ENCODE measurements at places on chromosomes 7 and 10.

DNA sequence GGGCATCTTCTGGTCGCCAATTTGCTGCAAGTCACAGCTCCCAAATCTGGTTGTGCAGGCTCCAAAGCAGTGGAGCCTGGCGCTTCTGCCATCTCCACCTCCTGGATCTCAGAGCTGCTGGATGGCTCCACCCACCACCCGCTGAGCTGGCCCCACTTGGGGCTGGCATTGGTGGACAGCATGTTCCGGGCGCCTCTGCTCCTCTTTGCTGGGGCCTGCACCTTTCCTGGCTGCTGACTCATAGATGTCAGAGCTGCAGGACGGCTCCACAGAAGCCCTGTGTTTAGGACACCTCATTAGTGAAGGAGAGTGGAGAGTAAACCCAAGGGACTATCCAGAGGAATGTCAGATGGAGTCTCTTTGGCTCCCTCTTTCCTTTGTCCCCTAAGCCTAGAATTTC, 27.4 kb downstream of the MAPK8 start:
- no peak for DNase-seq

DNA sequence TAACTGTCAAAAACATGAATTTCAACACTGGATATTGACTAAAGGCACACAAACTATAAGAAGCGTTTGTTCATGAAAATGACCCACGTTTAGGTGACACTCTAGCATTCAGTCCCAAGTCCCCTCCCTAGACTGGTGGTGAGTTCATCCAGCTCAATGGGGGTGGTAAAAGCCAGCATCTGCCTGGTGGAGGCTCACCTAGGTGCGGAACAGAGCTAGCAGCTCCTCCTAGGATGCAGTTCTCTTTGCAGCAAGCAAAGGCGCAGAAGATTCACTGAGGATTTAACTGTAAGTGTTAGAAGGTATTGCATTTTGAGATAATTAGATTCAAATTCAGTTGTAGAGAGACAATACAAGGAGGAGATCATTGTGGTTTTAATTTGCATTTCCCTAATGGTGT, 87.6 kb downstream of the VSTM2A start:
- DNase-seq = no peak

DNA sequence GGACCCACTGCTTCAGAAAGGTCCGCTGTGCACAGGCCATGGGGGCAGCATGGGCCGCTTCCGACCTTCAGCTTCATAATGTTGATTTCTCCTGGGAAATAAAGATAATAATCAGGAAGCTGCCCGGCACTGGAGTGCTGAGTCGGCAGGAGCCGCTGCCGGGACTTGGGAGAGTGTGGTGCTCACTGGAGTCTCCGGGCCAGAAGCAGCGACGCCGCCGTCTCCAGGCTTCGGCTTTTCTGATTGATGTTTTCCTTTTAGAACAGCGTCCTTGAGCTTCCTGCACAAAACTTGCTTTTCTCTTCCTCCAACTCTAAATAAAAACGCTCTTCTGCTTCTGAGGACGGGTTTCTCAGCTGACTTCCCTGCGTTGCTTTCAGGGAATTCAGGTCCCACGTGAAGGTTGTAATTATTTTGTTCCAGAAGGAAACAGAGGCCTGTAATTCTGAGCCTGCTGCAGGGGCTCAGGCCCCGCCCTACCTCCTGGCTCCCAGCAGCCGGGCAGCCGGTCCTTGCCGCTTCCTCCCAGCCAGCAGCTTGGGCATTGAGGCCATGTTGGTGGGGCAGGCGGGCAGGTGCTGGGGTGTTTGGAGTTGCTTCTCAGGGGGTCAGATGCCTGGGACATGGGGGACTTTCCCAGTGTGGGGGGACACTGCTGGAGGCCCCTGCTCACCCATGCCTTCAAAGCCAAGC, 14.7 kb downstream of the PWWP2B start:
- DNase-seq = no peak

DNA sequence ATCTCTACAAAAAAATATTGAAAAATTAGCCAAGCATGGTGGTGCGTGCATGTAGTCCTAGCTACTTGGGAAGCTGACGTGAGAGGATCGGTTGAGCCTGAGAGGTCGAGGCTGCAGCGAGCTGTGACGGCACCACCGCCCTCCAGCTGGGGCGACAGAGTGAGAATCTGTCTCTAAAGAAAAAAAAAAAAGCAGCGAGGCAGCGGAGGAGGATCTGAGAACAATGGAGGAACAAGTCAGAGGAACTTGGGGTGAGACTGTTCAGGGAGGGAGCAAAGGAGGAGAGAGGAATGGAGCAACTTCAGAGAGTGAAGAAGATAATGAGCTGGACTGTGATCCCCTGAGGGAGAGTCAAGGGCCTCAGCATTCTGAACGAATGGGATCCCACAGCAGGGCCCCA, 85.4 kb downstream of the MKX start:
- DNase-seq = no peak

DNA sequence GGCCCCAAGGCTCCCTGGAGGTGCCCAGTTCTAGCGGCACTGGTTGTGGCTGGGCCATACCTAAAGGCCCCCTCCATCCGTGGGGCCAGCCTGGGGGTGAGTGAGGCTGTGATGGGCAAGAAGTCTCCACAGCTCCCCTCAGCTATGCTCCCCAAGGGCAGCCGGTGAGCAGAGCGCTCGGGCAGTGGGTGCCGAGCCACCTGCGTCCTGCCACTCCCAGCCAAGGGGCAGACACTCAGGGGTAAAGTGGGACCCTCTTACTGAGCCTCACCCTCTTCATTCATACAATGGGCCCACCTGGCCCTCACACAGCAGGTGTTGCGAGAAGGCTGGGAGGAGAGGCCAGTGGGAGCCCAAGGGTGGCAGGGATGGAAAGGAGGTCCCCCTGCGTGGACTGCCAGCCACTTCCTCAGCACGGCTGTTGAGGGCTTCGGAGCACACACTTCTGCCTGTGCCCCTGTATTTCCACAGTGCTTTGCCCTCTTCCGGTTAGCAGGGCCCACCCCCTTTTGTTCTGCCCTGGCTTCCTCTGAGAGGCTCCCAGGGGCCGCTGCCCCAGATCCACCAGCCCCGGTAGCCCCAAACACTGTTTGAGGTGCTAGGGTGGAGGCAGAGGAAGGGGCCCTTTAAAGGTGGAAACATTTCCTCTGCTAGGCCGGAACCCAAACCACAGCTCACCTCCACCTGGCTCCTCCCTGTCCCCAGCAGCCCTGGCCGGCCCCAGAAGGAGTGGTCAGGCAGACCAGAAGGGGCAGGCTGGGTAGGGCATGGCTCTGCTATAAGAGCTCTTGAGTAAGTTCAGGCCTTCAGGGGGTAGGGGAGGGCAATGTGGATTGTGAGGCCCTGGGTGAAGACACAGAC, 16.4 kb upstream of the C10orf105 start:
- DNase-seq = peak; percentile 36

- no peak for DNase-seq
Measured at GRCh38 chr10:8052341-8052955, 2.0 kb upstream of the GATA3 start.

DNA sequence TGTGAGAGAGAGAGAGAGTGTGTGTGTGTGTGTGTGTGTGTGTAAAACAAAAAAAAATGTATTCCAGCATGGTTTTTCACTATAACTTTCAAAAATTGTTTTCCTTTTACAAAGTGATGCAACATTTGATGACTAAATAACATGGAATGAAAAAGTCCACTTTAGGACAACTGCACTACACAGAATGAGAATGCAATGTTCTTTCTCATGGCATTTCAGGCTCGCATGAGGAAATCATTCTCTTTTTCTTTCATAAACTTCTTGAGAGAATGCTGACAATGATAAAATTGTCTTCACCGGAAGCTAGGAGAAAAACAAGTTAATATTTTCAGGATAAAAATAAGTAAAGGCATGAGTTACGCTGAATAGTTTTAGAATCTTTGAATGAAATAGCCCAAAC, 53.7 kb downstream of the SLC16A12 start:
- DNase-seq = no peak

DNA sequence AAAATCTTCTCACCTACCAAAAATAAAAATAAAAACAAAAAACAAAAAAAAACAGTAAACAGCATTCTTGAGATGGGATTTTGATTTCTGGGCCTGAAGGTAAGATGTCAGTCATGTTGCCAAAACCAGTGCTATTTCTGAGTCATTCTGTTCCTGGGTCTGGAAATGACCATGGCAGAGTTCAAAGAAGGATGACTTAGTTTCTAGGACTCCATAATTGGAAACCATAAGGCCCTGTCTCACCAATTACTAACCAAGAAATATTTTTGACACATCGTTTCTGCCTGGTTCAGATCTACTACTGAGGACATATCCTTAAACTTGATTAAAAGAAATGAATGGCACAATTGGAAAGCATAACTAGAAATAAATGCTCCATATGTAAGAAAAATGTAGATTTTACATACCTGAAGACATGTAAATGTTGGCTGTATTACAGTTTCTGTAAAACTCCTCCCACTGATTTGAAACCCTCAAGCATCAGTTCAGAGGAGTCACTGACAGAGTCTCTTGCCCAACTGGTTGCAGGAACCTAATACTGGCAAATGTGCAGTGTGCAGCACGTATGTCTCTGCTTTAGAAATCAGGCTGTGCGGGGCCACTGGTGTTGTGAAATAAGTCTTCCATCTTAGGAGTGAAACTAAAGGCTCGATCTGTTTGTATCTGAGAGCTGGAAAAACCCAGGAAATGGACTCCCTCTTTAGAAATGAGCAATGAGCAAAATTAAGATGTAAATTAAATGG, 84.8 kb upstream of the EGR2 start:
- DNase-seq = no peak

- no peak for DNase-seq
Measured at GRCh38 chr10:58857251-58857805, 319.1 kb upstream of the PHYHIPL start.

DNA sequence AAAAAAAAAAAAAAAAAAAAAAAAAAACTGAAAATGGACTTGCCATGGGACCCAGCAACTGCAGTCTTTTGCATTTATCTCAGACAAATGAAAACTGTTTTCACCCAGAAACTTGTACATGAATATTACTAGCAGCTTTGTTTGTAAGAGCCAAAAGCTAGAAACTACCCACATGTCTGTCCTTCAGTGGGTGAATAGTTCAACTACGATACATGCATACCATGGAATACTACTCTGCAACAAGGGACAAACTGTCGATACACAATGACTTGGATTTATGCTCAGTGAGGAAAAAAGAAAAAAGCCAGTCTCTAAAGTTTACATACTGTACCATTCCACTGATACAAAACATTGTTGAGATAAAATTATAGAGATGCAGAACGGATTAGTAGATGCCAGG, 195.6 kb downstream of the KIAA1217 start:
- DNase-seq = no peak

DNA sequence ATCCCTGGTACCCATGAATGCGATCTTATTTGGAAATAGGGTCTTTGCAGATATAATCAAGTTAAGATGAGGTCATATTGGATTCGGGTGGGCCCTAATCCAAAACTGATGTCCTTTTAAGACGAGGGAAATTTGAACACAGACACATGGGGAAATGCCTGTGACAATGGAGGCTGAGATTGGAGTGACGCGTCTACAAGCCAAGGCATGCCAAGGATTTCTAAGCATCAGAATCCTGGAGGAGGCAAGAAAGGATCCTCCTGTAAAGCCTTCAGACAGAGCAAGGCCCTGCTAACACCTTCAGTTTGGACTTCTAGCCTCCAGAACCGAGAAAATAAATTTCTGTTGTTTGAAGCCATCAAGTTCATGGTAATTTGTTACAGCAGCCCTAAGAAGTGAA, 18.5 kb downstream of the PARP12 start:
- DNase-seq = no peak

GRCh38 chr10:3526727-3527501, 258.1 kb downstream of the KLF6 start:
- no peak for DNase-seq

DNA sequence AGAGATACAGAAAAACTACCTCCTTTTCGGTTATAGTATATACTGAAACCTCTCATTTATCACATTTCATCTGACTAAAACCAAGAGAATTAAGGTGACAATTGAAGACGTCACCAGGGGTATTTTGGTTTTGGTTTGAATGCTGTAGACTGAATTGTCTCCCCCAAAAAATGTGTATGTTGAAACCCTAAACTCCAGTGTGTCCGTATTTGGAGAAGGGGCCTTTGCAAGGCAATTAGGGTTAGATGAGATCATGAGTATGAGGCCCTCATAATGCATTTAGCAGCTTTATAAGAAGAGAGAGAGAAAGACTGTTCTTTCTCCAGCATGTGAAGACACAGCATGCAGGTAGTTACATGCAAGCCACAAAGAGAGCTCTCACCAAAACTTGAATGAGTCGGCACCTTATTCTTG, 59.5 kb downstream of the CACNA2D1 start:
- no peak for DNase-seq

- DNase-seq = no peak
Measured at GRCh38 chr7:141844256-141844655, 3.0 kb upstream of the PRSS37 start.

DNA sequence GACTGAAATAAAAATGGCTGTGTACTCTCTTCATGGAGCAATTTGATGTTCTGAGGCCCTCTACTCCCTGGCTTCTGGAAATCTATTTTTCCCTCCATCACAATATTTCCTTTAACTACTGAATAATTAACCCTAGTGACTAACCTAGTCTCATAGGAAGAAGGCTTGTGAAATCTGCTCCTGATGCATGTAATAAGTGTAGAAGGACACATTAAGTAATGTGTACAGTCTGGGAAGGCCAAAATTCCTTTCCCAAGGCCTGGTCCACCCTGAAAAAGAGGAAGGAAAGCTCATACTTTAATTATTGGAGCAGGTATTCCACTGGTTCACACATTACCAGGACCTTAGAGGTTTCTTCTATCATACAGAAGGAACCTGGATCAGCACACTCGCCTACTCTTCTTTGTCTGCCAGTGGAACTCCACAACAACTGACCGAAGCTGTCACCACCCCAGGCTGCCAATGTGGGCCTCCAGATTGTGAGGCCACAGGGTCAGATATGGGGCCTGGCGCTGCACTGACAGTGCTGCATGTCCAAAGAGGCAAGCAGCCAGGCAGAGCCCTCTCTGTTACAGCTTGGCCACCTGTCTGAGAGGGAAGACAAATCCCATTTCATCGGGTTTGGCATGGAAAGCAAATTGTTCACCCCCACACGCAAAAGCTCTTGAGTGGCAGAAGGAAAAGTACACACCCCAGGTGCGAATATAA, 54.4 kb upstream of the FAM133B start:
- DNase-seq = no peak

GRCh38 chr10:45585131-45585530, 87.4 kb downstream of the ZFAND4 start:
- DNase-seq = no peak

DNA sequence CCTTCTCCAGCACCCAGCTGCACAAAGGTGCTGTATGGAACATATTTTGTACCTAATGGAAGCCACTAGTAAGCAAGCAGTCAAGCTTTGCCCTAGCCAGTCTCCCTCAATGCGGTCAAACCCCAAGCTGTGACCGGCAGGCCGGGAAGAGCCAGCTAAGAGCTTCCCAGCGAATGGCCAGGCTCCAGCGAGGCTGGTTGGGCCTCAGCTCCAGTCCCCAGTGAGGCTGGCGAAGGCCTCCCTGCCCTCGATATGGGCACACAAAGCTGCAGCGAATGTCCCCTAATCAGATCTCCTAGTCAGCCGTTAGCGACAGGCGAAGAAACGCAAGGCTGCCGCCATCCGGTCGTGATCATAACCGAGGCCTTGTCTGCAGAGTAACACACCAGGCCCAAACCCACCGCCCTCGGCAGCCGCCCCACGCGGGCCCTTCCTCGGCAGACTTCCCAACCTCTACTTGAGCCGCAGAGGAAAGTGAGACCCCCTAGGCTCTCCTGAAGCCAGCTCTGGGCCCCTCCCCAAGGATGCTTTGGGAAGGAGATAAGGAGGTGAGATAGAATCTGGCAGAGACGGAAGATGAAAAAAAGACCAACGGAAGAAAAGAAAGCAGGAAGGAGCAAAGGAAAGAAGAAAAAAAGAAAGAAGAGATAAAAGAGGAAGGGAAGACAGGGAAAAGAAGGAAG, 3.1 kb upstream of the HOXA9 start:
- no peak for DNase-seq

Measured in stimulated activated CD8-positive, alpha-beta memory T cell treated with anti-CD3 and anti-CD28 coated beads, Interleukin-4, amount 100 ng/mL, for 4 hours (primary cell).